ENCODE measurements at places on chromosomes 4 and X. TPM values are rescaled to one million over a fixed set of nuclear protein-coding genes. Genes with fewer than 3 reads are reported as not detected.
A peak's percentile ranks its signal among the peaks of the same experiment; 100 is the strongest.

HADH gene
- total RNA-seq = 22.8 TPM

NPFFR2 gene
- not detected for total RNA-seq

CDX4 gene
- not detected for total RNA-seq

ADGRL3 gene
- not detected for total RNA-seq

CSAG1 gene
- total RNA-seq = not detected

DNA sequence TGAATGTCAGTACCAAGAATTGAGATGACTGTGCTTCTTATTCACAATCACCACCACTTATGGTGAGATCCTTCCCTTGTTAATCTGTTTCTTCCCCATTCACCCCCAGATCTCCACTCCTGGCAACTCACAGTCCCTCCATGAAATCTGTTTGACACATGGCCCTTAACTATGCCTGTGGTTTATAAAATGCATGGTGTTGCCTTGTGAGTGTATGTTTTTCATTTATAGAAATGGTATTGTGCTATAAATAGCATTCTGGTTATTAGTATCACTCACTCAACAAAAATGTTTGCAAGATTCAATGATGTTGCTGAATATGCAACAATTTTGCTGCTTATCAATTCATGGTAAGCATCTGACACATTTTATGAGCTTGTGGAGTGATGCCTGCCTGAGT is 131.0 kb downstream of the PRKX start:
- no peaks in the 10 kb centered on the region for H3K27me3 ChIP-seq
- H3K27ac ChIP-seq = no peak overlapping the region
- no peaks in the 10 kb centered on the region for H3K4me1 ChIP-seq
- H3K4me3 ChIP-seq = no peak overlapping the region

DNA sequence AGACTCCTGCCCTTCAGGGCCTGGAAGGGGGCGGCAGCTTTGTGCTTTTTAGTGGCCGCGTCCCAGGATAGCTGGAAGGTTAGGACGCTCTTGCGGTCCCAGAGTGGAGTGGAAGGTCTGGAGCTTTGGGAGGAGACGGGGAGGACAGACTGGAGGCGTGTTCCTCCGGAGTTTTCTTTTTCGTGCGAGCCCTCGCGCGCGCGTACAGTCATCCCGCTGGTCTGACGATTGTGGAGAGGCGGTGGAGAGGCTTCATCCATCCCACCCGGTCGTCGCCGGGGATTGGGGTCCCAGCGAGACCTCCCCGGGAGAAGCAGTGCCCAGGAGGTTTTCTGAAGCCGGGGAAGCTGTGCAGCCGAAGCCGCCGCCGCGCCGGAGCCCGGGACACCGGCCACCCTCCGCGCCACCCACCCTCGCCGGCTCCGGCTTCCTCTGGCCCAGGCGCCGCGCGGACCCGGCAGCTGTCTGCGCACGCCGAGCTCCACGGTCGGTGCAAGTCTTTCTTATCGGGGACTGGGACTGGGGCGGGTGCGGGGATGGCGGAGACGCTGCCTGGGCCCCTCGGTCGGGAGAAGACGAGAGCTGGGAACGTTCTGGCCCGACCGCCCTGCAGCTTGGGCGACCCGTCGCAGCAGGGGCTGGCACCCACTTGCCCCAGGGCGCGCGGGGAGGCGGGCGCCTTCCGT is at the start of gene EDNRA:
Gene EDNRA, plus strand, starts transcription at position 207 of the 686 bp plus-strand sequence. CDS start 4,585 bp downstream, outside the sequence.
- no peaks in the 10 kb centered on the region for H3K4me1 ChIP-seq
- DNase-seq = no peak
- H3K4me3 ChIP-seq = no peak within 1 kb of the TSS
- peaks cover 18% of the 10 kb centered on the region for H3K27me3 ChIP-seq
- H3K36me3 ChIP-seq = no peaks in the 10 kb centered on the region
- H3K27ac ChIP-seq = no peak within 1 kb of the TSS

GRCh38 chrX:27903960-27904359 is 77.3 kb downstream of the DCAF8L1 start:
- H3K27me3 ChIP-seq = no peaks in the 10 kb centered on the region
- H3K4me3 ChIP-seq = no peak overlapping the region
- no peaks in the 10 kb centered on the region for H3K36me3 ChIP-seq
- DNase-seq = no peak

DNA sequence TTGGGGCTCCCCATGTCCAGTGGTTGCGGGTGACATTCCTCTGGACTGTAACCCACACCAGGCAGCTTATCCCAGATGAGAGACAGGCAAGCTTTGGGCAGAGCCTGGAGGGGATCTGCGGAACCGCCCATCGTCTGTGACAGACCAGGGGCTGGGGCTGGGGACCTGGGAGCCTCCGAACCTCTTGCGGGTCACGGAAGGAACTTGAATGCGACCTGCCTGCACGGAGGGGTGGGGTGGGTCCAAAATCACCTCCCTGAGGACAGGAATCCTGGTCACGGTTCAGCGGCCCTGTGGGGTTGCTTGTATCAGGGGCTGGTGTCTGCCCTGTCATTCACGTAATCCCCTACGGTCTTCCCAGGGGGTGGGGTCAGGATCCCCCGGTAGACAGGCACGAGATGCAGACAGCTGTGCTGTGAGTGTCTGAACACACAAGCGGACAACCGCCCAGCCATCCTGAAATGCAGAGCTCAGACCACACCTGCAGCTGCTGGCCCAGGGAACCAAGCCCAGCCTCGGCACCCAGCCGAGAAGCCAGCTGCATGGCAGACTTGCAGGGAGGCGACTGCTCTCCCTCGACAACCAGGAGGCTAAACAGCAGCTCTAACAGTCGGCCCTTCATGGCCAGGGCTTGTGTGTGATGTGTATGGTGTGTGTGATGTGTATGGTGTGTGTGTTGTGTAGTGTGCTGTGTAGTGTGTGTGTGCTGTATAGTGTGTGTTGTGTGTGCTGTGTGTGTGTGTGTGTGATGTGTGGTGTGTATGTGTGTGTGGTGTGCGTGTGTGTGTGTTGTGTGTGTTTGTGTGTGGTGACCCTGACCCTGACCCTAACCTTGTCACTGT is 105.9 kb upstream of the ADRA2C start:
- no peak overlapping the region for H3K4me3 ChIP-seq
- peaks cover 9% of the 10 kb centered on the region for H3K4me1 ChIP-seq
- DNase-seq = no peak
- H3K36me3 ChIP-seq = no peaks in the 10 kb centered on the region
- H3K27ac ChIP-seq = no peak overlapping the region

DNA sequence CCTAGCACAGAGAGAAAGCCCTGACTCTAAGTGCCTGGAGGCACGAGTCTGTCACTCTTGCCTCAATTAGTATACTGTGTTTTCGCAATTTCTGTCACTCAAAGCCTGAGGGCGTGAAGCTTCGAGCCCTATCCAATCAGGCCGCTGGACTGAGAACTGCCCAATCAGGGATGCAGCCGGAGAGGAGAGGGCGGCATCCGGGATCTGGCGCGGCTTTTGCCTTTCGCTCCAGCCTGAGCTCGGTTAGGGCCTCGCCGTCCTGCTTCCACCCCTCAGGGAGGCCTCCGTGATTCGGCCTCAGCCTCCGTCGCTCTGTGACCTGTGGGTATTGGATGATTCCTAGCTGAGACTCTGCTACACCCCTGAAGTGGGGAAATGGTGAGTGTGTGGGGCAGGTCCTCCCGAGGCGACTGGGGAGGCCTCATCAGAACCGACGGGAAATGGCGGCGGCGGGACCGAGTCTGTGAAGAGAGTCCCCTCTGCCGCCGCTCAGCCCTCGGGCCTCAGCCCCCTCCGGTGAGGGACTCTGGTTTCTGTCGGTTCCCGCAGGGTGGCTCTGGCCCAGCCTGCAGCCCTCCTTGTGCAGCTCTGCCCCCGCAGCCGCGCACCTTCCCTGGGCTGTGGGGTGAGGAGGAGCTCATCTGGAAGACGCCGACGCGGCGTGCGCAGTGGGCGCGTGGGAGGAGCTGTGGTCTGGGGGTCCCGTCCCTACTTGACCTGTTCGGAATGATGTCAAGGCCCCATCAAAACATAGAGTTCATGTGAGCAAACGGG is 48.5 kb downstream of the ZNF141 start:
- H3K36me3 ChIP-seq = peaks cover 35% of the 10 kb centered on the region
- no peak overlapping the region for H3K27ac ChIP-seq
- H3K4me1 ChIP-seq = peaks cover 13% of the 10 kb centered on the region
- no peak for DNase-seq

DNA sequence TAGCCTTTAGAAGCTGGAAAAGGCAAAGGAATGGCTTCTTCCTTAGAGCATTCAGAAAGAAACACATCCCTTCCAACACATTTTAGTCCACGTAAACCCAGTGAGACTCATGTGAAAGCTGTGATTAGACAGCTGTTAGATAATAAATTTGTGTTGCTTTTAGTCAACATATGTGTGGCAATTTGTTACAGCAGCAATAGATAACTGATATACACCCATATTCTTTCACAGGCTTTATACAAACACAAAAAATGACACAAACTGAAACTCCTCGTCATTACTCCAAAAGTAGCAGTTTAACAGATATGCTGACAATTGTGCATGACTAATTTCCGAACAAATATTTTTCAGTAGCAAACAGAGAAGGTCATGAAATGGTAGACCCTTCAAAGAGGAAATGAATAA is 65.3 kb downstream of the ANTXR2 start:
- H3K36me3 ChIP-seq = peaks cover 65% of the 10 kb centered on the region
- H3K4me3 ChIP-seq = no peak overlapping the region
- no peak overlapping the region for H3K27ac ChIP-seq
- DNase-seq = no peak
- peaks cover 20% of the 10 kb centered on the region for H3K4me1 ChIP-seq

- H3K4me3 ChIP-seq = no peak overlapping the region
- H3K4me1 ChIP-seq = peaks cover 8% of the 10 kb centered on the region
- no peak for DNase-seq
- peaks cover 28% of the 10 kb centered on the region for H3K27me3 ChIP-seq
- no peak overlapping the region for H3K27ac ChIP-seq
These were observed 77.2 kb upstream of the DHRSX start for GRCh38 chrX:2577844-2578466.

- H3K36me3 ChIP-seq = no peaks in the 10 kb centered on the region
- peaks cover 13% of the 10 kb centered on the region for H3K4me1 ChIP-seq
- DNase-seq = no peak
- H3K27ac ChIP-seq = no peak overlapping the region
These were observed 25.6 kb upstream of the CRMP1 start for GRCh38 chr4:5918331-5918985.

DNA sequence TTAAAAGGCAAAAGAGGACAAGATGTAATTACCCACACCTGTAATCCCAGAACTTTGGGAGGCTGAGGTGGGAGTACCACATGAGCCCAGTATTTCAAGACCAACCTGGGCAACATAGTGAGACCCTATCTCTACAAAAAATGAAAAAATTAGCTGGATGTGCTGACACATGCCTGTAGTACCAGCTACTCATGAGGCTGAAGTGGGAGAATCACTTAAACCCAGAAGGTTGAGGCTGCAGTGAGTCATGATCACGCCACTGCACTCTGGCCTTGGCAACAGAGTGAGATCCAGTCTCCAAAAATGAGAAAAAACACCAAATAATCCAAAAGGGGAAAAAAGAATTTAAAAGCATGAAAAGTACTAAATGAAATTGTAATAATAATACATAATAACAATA is 30.8 kb downstream of the NR0B1 start:
- no peak overlapping the region for H3K4me3 ChIP-seq
- H3K27me3 ChIP-seq = no peaks in the 10 kb centered on the region
- no peak overlapping the region for H3K27ac ChIP-seq
- DNase-seq = no peak

GRCh38 chrX:37455381-37455780 is 106.2 kb downstream of the PRRG1 start:
- H3K36me3 ChIP-seq = no peaks in the 10 kb centered on the region
- no peaks in the 10 kb centered on the region for H3K4me1 ChIP-seq
- no peaks in the 10 kb centered on the region for H3K27me3 ChIP-seq
- H3K27ac ChIP-seq = no peak overlapping the region
- no peak overlapping the region for H3K4me3 ChIP-seq

DNA sequence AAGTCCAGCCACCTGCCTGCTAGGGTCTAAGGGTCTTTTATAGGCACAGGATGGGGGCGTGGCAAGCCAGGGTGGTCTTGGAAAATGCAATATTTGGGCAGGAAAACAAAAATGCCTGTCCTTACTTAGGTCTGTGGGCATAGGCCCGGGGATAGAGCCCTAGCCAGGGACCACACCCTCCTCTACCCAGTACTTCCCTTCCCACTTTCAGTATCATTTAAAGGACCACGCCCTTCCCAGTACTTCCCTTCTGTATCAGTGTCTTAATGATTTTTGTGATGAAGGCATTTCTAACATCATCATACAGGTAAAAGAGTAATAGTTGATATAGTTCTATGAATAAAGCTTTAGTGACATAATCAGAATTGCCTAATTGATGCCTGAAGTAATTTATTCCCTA is 11.4 kb downstream of the BANK1 start:
- H3K36me3 ChIP-seq = peaks cover 44% of the 10 kb centered on the region
- H3K27ac ChIP-seq = peak overlapping the region; percentile 93
- peak overlapping the region; percentile 56 for H3K4me3 ChIP-seq
- H3K4me1 ChIP-seq = peaks cover 83% of the 10 kb centered on the region

DNA sequence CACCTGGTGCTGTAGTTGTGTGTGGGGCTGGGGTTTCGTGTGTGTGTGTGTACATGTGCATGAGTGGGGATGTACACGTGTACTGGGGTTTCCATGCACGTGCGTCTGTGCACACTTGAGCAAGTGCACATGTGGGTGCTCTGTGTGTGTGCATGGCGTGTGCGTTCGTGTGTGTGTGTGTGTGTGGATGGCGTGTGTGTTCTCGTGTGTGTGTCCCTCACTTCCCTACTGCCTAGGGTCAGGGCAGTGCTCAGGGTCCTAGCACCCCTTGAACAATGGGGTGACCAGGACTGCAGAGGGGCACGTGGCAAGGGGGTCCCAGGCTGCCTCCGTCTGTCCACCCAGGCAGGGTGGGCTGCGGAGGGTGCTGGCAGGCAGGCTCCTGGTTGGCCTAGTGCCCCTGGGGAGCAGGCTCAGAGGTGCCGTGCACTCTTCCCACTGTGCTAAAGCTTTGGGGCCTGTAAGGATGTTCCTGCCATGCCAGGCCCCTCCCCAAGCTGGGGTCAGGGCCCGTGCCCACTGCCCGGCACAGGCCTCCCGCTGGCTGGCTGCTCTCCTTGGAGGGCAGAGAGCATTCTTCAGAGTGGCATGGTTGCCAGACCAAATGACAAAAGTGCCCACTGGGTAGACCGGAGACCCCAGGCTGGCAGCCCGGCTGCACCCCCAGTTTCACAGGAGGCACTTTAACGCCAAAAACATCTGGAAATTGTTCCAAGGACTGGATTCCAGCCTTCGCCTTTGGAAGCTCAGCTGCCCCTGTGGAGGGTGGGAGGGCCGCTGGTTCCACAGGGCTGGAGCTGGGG is 29.1 kb downstream of the FGFRL1 start:
- no peaks in the 10 kb centered on the region for H3K36me3 ChIP-seq
- peaks cover 7% of the 10 kb centered on the region for H3K27me3 ChIP-seq
- H3K4me3 ChIP-seq = no peak overlapping the region
- no peak overlapping the region for H3K27ac ChIP-seq
- DNase-seq = no peak

GRCh38 chr4:70589785-70590184 is 2.3 kb upstream of the AMBN start:
- peaks cover 4% of the 10 kb centered on the region for H3K27me3 ChIP-seq
- DNase-seq = no peak
- H3K4me1 ChIP-seq = peaks cover 7% of the 10 kb centered on the region
- H3K36me3 ChIP-seq = no peaks in the 10 kb centered on the region

DNA sequence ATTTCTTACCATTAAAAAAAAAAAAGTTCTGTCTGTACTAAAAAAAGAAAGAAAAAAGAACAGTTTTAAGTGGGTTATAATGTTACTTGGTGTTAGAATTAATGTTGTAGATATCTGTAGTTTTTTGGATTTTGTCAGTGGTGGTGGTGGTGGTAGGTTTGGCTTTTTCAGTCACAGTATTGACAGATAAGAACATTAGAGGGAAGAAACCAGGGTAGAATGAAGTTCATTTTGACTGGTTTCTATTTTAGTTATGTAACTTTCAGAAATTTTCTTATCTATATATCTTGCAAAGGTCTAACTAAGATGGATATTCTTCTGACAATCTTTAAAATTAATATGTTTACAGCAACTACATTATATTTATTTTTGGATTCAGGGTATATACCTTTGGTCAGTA is 105.4 kb downstream of the FBXW7 start:
- DNase-seq = no peak
- H3K36me3 ChIP-seq = peaks cover 25% of the 10 kb centered on the region
- no peak overlapping the region for H3K4me3 ChIP-seq
- peaks cover 25% of the 10 kb centered on the region for H3K4me1 ChIP-seq
- no peak overlapping the region for H3K27ac ChIP-seq
